ENCODE measurements at places on chromosomes 5 and 9.
A peak's percentile ranks its signal among the peaks of the same experiment; 100 is the strongest.

- no peak for DNase-seq
Observed at GRCh38 chr5:132651838-132652469, 6.0 kb upstream of the IL13 start.

- no peak for DNase-seq
Observed at GRCh38 chr5:9335269-9335668, 210.6 kb downstream of the SEMA5A start.

DNA sequence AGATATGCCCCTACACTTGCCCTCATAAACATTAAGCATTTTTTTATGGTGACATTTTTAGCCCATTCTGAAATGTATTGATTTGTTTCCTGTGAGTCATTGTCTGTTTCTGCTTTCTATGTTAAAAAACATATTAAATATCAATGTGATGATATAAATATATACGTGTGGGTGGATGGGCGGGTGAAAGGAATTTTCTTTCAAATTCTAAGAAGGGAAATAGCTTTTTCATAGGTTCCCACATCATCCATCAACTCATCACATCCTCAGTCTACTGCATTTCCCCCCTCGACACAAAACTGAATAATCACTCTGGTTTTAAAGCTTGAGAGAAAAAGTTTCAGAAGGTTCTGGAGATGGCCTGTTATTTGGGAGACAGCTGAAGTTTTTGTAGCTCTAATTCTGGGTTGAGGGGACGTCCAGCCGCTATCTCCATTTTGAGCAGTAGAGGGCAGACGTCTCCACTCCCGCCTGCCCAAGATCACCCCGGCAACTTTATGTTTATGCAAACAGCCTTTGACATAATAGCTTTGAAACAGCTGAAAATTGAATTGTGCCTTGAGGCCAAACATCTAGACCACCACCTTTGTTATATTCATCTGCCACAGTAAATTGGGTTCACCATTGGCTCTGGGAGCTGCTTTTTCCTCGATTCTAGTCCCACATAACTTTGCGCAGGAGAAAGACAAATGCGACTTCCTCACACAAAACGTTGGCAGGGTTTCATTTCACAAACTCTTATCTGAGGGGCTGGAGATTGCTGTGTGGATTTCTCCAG lies 216.2 kb upstream of the CLINT1 start:
- DNase-seq, result peak; percentile 88

DNA sequence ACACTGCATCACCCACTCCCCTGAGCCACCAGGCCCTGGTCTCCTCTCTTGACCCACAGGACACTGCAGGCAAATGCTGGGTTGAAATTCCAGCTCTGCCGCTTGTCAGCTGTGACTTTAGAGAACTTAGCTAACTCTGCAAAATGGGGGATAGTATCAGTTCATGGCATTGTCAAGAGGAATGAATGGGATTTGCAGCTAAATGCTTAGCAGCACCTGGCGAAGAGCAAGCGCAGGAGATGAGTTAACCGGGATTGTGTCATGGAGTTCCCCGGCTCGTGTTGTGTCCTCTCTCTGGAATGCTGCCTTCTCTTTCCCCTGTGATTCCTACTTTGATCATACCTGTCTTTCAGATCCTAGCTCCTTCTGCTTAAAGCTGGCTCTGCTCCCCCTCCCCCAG lies 67.1 kb downstream of the DAB2IP start:
- DNase-seq, result no peak

- DNase-seq, result no peak
Observed at GRCh38 chr5:181282874-181283273, 21.9 kb upstream of the TRIM52 start.

GRCh38 chr5:1547236-1547635 lies 23.5 kb upstream of the LPCAT1 start:
- no peak for DNase-seq

DNA sequence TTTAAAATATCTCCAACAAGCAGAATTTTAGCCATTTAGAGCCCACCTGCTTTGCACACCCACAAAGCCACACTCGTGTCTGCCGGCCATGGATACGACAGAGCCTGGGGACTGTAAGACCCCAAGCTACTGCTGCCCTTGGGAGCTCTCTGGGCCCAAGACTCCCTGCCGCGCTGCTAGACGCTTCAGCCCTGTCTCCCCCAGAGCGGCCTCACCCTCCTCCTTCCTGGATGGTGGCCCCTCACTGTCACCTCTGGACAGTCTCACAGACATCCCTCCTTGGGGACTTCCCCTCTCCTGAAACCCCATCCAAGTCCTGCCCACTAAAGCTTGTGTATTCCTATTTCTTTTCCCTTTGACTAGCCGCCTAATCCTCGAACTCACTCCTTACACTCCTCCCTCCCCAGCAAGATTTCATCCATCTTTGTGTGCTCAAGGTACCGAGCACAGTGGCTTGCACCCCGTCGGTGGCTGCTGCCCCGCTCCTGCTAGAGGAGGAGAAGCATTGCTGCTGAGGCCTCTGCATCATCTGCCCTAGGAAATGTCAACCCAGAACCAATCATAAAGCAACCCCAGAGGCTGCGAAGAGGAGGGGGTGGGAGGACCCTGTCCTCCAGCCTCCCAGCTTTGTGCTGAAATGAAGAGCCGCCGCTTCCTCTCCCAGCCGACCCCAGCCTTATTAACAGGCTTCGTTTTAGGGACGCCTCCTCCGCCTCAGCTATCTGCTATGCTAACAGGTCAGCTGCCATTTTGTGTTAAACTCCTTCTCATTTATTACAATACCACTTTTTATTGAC lies 71.2 kb downstream of the CFAP77 start:
- no peak for DNase-seq

GRCh38 chr5:169415948-169416347 lies 115.0 kb upstream of the SLIT3 start:
- peak; percentile 9 for DNase-seq

GRCh38 chr5:149153751-149154610 lies 12.7 kb downstream of the ABLIM3 start:
- no peak for DNase-seq

DNA sequence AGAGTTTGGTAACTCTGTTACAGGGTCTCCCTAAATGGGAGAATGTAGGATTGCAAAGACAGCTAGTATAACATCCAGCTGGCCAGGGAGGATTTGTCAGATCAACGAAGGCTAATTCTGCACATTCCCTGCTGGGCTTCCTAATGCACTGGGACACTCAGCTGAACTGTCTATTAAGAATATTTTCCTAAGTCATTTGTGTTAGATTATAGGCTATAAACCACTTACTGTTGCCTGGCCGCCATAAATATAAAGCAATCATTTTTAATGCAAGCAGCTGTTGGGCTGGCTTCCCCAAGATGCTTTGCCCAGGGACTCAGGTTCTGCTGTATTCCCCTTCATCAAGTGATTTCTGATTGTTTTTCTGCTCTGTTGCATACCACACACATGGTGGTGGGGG lies 35.3 kb upstream of the SLIT3 start:
- DNase-seq, result no peak

GRCh38 chr9:28866951-28867350 lies 1293.7 kb upstream of the C9orf72 start:
- DNase-seq, result no peak

DNA sequence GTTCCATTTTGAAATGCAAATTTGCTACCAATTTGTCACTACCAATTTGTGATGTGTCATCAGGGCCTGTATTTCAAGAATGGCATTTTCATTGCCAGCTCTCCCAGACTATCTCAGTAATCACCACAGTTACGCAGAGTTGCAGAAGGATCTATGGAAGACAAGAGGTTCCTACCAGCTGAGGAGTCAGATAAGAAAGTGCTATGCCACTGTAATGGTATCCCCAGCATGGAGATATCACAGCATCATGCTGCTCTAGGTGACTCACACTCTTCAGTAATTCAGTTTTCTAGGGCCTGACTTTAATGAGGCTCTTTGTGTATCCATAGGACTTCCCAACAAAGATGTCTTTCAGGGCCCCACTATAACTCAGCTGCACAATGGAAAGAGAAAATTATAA lies 490.3 kb downstream of the ARHGEF28 start:
- no peak for DNase-seq

GRCh38 chr9:113741886-113742854 lies 133.9 kb upstream of the ZNF618 start:
- peak; percentile 65 for DNase-seq

GRCh38 chr5:113052041-113052795 lies 75.6 kb downstream of the DCP2 start:
- no peak for DNase-seq

DNA sequence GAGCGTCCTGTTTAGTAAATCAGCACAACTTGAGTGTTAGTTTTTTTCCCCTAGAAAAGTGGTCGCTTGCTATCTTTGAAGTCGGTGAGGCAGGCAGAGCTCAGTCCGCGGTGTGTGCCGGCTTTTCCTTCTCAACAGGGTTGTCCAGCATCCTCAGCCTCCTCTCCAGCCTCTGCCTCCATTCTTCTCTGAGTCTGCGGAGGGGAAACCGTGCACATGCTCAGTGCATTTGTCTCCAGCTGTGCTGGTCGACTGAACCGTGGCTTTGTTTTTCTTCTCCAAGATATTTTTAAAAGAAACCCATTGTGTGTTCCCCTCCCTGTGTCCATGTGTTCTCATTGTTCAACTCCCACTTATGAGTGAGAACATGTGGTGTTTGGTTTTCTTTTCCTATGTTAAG lies 25.3 kb downstream of the FAM240B start:
- no peak for DNase-seq

- peak; percentile 55 for DNase-seq
Observed at GRCh38 chr5:68460147-68460798, 244.7 kb downstream of the PIK3R1 start.

DNA sequence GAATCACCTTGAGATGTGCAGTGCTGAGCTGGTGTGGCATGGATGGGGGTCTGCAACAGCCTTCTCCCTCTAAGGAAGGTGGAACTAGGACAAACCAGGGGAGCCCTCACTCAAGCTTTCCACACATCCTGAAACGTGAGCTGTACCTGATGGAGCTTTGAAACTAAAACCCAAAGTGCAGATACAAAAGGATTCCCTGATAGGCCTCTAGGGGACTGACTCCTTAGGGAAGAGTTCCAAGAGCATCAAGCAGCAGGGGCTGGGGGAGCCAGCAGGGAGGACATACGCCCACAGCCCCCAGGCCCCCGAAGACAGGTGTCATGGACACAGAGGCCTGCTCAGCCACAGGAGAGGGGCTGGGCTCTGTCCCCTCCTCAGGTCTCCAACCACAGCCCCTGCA lies 17.7 kb downstream of the ARHGEF37 start:
- peak; percentile 61 for DNase-seq

- no peak for DNase-seq
Observed at GRCh38 chr9:122327175-122327574, 43.6 kb upstream of the PTGS1 start.

- no peak for DNase-seq
Observed at GRCh38 chr5:51657340-51658240, 274.3 kb downstream of the ISL1 start.

GRCh38 chr9:89523948-89524347 lies 26.0 kb upstream of the SEMA4D start:
- no peak for DNase-seq

DNA sequence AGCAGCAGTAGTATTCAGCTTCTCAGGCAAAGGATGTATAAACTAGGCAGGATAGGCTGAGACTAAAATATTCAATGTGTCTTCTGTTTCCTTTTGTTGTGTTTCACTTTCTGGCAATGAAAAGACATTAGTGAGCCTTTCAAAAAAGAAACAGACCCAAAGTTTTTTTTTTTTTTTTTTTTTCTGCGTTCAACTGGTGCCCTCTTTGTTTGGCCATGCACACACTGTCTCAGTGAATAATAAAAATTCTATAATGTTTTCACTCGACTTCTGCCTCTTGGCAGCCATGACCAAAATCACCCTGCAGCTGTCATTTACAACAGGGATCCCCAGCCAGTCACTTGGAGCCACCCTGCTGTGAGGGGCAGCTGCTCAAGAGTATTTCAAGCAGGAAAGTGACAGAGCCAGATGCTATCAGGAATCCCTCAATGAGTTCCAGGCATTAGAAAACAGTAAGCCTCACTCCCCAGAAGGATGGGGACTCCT lies 44.0 kb upstream of the MAN2A1 start:
- peak; percentile 80 for DNase-seq

DNA sequence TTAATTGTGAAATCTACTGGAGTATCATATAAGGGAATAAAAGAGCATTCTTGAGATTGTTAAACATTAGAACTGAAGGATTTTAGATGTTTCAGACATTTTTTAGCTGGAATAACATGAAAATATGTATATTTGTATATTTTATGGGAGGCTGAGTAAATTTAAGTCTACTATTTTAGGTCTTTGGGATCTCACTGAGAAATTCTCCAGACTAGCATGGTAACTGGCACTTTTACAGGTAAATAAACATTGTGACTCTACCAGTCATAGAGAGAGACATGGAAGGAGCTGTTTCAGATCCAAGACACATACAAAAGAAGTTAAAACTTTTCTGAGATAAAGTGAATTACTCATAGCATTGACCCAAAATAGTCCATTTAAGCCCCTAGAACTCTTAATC lies 59.4 kb downstream of the NDUFAF2 start:
- no peak for DNase-seq

DNA sequence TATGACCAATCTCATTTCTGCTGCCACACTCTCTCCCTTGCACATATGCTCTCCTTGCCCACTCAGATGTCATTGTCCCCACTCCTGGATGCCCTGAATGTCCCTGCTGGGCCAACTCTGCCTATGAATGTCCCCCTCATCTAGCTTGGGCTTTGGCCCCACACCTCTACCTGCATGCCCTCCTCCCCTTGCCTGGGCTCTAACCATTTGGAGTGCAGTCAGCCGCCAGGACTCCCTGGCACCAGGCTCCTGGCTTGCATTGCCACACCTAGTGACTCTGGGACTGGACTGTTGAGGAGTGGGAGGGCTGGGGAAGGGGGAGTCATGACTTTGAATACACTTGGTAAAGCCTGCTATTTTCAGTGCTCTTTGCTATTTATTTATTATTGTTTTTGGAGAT lies 41.6 kb upstream of the POMT1 start:
- no peak for DNase-seq

GRCh38 chr5:181224390-181225229 lies 1.5 kb downstream of the TRIM41 start:
- DNase-seq, result no peak

GRCh38 chr5:6365142-6365976 lies 13.0 kb downstream of the MED10 start:
- DNase-seq, result peak; percentile 18

GRCh38 chr9:68931821-68932220 lies 82.1 kb downstream of the PRKACG start:
- DNase-seq, result no peak

DNA sequence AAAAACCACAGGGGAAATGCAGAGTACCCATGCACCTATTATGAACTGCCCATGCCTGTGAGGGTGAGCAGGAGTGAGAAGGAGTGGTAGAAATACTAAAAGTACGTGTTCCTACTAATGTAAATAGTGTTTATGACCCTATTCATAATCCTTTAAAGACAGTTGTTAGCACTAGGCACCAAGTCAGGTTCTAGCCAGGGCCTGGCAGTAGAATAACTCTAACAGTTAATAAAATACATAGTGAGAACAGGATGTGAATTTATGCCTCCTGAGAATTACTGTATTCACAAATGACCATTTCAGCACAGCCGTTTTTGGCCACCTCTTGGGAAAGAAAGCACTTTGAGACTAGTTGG lies 103.2 kb upstream of the TARS1 start:
- DNase-seq, result no peak

GRCh38 chr9:101242651-101243050 lies 142.2 kb downstream of the BAAT start:
- DNase-seq, result no peak

GRCh38 chr5:81105261-81105877 lies 127.8 kb upstream of the CKMT2 start:
- no peak for DNase-seq

Measured in endodermal cell (in vitro differentiated cells).